ENCODE measurements at places on chromosomes 12 and 14.
A peak's percentile ranks its signal among the peaks of the same experiment; 100 is the strongest.

DNA sequence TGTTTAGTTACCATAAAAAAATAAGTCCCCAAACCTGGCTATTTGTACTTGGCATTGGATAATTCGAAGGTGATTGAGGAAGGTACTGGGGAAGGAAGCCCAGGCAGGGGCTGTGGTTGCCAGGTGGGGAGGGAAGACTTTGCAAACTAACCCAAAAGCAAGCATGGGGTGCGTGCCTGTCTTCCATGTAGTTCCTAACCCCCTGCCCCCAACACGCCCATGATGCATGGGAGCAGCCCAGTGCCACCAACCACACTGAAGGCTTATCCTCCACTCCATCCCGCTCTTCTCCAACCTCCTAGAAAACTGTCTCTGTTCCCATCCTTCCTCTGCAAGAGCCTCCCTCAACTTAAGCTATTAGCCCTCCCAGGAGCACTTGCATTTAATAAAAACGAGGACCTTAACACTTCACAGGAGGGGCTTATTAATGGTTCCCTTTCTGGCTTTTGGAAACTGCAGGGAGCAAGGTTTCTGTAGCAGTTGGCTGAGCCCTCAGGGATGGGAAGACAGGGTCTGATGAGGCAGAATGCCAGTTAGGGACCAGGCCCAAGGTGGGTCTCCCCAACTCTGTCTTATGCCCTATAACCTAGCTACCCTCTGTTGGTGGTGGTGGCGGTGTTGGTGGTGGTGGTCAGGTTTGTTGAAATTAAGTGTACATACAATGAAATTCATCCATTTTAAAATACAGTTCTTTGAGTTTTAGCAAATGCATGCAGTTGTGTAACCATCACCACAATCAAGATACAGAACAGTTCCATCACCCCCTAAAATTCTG, 96.0 kb downstream of the ZFP36L1 start:
- no peak for DNase-seq

GRCh38 chr12:14652483-14652882, 43.9 kb downstream of the GUCY2C start:
- no peak for DNase-seq

GRCh38 chr12:59867055-59867454, 271.2 kb downstream of the SLC16A7 start:
- DNase-seq: no peak

DNA sequence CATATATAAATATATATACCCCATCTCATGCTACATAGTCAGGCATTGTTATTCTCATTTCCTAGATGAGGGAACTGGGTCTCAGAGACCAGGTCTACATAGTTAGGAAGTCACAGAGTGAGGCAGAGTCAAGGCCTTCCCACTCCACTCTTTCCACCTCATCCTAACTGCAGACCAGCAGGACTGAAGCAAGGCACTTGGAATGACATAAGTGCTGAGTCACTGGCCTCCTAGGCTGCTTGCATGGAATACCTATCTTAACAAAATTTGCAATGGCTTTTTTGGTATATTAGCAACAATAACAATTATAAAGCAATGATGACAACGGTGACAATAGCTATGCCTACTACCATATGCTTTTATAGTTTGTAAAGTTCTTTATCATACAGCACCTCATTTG, 5.4 kb upstream of the ANO4 start:
- no peak for DNase-seq

GRCh38 chr12:107325075-107325608, 231.8 kb upstream of the CRY1 start:
- no peak for DNase-seq

- peak; percentile 24 for DNase-seq
These were observed at the start of gene ACACB for GRCh38 chr12:109115758-109116610. ACACB (plus strand) TSS chr12:109116587; CDS start chr12:109139406, 22,819 bp downstream.

DNA sequence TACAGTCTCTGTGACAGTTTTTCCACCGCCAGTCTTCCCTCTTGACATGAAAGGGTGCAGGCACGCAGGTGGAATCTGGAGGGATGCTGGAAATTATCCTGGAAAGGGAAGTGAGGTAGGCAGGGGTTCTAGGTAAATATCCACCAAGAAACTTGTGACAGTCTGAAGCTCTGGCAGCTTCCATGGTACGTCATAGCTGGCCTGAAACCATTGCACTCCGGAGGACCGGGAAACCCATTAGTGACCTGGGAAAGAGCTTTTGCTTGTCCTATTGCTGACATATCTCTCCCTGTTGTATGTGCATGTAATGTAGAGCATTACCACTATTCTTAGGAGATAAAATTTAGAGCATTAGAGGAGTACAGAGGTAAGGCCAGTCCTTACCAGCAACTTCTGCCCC, 275.9 kb downstream of the EGLN3 start:
- DNase-seq: no peak

GRCh38 chr12:41940571-41940970, 204.1 kb downstream of the GXYLT1 start:
- no peak for DNase-seq

DNA sequence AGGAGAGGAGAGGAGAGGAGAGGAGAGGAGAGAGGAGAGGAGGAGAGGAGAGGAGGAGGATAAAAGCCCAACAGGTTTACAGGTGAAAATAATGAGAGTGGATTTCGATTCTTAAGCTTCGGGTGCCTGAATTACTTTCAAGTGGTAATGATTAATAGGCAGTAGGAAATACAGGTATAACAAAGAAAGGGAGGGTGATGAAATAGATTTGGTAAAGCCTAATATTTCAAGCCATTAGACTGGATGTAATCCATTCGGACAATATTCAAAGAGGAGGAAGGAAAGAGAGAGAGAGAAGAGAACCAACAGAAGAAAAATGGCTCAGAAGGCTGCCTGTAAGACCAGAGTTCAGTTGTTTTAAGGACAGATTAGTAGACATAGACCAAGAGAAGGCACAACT, 76.6 kb downstream of the RASSF9 start:
- DNase-seq: no peak

- no peak for DNase-seq
These were observed 1.3 kb downstream of the FBXO33 start for GRCh38 chr14:39430762-39431415.

DNA sequence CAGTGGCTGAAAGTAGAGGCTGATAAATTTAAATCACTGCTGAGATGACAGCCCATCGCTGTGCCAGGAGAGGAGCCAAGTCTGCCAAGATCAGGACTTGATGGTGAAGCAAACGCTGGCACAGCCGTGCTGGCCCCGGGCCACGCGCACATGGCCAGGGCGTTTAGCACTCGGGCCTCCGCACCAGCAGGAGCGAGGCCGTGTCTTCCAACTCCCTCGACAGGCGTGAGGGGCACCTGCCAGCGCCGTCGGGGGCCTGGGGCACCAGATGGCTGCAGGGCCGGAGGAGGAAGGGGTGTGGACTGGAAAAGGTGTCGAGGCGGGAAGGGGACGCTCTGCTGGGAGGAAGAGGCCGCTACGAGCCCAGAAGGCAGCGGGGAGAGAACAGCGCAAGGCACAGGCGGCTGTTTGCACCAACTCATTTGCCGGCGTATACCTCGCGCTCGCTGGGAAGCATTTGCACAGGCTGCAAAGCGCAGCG, 29.5 kb downstream of the RIMBP2 start:
- DNase-seq: no peak

DNA sequence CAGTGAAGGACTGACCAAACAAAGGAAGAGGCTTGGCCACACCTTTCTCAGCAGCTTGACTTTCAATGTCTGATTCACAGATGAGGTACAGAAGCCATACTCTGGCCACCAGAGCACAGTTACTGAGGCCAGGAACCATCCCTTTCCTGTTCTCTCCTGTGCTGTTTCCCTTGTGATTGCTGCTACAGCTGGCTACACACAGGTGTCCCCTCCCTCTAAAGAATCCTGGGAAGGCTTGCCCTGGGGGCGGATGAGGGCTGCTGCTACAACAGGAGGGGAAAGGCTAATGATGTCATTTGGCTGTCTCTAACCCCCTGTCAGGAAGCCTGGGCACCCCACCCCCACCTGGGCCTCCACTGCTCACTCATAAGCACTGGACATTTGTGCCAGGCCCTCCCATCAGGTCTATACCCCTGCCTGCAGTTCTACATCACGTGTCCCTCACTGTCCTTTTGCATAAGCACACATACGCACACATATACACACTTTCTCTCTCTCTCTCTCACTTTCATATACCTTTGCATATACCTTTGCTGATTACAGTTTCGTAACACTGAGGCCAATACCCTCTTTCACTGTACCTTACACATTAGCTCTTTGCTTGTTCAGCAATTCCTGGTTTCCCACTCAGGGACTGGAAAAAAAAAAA, 41.4 kb downstream of the PRPF40B start:
- no peak for DNase-seq
